CD4-positive, alpha-beta T cell treated with Interleukin-6 at 100 ng/mL for 8 hours (primary cell): ENCODE measurements at places on chromosomes 6 and 20.

DNA sequence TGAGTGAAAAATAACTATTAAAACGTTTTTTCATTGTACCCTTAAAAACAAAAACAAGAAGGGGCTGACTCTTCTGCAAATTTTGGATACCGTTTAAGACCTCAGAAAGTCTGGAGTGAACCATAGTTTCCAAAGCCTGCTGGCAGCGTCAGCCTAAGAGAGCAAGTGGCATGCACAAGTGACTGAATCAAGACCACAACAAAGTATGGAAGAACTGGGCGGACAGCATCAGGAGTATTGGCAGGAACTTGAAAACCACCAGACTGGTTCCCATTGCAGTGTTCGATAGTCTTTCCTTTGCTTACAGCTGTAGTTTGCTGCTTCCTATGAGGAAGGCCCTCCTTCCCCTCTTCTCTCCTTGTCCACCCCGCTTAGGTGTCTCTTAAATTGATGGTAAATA, 33.7 kb upstream of the MYLIP start:
- DNase-seq, result no peak

DNA sequence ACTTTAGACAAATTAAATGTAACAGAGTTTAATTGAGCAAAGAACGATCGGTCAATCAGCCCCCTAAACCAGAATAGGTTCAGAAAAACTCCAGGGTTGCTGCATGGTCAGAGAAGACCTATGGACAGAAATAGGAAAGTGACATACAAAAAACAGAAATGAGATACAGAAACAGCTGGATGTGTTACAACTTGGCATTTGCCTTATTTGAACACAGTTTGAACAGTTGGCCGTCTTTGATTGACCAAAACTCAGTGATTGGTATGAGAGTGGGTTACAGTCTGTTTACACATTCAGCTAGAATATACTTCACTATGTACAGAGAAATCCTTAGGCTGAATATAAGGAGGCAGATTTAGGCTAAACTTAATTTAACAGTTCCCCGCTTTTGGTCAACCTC, 19.9 kb downstream of the SRSF6 start:
- DNase-seq, result no peak

DNA sequence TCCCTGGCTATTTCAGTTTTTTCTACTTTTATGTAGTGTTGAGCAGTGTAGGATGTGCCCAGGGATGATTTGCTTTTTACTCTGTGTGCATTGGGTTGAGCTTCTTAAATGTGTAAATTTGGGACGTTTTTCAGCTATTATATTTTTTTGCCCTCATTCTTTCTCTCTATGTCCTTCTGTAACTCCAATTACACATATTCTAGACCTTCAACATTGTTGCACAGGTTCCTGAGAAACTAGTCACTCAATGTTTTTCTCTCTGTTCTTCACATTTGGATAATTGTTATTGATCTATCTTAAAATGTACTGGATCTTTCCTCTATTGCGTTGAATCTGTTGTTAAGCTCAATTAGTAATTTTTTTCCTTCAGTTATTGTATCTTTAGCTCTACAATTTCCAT, 162.7 kb upstream of the TCF21 start:
- DNase-seq, result no peak

GRCh38 chr6:159691133-159691962, 1.7 kb downstream of the SOD2 start:
- DNase-seq, result peak; percentile 51

DNA sequence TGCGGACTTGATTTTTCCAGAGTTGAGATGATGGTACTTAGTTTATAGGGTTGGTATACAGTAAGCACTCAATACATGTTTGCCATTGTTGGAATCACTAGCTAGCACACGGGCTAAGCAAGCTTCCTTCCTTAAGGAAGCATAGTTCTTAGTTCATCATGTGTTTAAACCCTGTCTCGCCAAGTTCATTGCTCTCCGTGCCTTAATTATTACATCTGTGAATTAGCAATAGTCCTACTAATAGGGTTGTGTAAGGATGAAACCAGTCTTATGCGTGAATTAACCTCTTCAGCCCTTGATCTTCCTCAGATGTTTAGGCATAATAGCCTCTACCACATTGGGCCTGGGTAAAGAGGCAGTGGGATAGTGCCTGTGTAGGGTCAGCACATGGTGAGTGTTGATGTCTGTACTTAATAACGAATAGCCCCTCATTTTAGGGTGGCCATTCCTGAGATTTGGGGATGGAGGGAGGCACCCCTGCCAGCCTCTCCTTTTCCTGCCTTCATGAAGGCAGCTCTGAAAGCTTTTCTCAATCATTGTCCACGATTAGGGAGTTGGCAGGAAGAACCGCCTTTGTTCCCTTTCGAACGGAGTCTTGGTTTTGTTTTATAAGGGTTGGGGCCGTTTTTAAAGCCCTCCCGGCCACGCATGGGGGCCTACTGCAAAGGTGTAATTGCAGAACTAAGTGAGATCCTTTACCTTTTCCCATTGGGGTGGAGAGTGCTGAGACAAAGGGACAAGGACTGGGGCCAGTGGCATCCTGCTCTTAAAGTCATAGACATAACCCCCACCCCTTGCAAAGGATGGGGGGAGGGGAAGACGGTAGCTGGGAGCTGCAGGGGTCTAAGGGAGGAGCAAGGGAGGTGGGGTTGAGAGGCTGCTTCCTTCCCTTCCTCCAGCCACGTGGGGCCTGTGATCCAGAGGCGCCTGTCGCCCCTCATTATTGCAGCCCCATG, 2.1 kb downstream of the DNMT3B start:
- DNase-seq, result no peak

- peak; percentile 46 for DNase-seq
Observed at GRCh38 chr6:41039060-41039998, at the start of gene UNC5CL. UNC5CL (minus strand) TSS chr6:41039221; CDS start chr6:41035074, 4,147 bp downstream.

GRCh38 chr20:59291740-59292383, 8.5 kb upstream of the EDN3 start:
- DNase-seq, result no peak

DNA sequence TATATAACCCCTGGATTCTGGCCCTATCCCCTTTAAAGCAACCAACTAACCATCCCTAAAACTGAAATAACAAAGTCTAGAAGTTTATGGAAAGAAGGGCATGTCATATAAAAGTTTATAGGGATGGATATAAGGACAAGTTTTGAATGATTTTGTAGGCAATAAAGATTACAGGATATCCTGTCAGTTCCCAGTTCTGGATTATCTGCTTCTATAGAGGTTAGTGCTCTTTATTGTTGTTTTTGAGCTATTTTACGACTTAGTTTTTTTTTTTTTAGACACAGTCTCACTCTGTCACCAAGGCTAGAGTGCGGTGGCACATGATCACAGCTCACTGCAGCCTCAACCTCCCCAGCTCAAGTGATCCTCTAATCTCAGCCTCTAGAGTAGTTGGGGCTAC, 48.3 kb downstream of the ZFP64 start:
- no peak for DNase-seq

DNA sequence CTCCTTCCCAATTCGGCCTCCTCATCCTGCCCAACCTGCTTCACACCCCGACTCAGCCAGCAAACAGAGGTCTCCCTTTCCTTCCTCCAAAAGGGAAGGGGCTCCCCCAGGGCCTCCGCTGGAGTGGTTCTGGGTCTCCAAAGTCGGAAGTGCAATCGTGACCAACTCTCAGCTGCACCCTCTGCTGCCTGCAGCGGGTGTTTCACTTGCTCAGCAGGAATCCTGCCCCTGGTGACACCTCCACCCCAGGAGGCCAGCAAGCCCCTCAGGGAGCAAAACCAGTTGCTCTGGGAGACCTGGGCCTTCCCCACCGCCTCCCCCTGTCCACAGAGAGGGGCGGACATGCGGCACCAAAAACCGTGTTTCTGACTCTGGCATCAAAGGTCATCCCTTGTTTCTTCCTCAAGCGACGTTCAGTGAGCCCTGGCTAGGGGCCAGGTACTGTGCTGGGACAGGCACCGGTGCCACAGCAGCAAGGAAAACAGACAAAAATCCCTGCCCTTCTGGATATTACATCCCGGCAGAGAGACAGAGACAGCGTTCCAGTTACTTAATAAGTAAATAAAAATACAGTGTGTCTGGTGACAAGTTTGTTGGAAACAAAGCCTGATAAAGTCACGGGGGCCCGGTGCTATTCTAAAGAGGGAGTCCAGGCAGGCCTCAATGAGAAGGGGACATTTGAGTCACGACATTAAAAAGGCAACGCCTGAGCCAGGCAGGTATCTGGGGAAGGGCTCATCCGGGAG, 219.0 kb downstream of the BMP7 start:
- no peak for DNase-seq

DNA sequence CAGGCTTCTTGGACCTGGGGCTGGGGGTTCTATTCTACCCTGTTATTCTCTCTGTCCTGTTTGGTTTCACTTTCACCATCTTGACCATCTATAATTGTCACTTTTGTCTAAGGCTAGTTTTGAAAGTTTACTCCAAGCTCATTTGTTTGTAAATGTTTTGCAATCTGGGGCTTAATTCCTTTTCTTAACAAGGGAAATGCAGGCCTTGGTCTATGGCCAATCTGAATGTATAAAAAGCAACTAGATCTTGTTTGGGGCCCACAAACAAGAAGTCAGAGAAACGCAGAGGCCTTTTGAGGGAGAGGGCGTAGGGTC, 86.3 kb upstream of the PREP start:
- DNase-seq, result no peak

GRCh38 chr6:89750338-89750737, 69.3 kb downstream of the MDN1 start:
- no peak for DNase-seq

GRCh38 chr6:56730663-56731529, 88.2 kb upstream of the DST start:
- no peak for DNase-seq

DNA sequence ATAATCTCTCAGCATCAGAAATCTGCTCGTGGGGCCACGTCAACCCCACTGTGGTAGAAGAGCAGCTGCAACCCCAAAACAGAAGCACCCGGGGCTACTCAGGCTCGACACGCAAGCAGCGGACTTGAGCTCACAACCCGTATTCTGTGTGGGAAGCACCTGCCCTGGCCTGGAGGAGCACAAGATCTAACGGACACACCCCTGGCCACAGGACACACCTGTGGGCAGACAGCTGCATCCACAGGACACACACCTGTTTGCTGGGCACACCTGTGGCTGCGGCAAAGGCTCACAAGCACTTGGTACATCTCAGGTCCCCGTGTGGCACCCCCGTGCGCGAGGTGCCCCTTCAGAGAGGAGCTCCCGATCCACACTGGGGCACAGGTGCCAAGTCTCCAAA, 36.5 kb downstream of the ZBTB46 start:
- DNase-seq, result no peak
